GM23248 (cell line): ENCODE measurements at places on chromosomes 6 and 20. TPM values are rescaled to one million over a fixed set of nuclear protein-coding genes. Genes with fewer than 3 reads are reported as not detected.

Gene ADTRP
- 0.63 and 1.3 TPM in 2 replicates for total RNA-seq

DNA sequence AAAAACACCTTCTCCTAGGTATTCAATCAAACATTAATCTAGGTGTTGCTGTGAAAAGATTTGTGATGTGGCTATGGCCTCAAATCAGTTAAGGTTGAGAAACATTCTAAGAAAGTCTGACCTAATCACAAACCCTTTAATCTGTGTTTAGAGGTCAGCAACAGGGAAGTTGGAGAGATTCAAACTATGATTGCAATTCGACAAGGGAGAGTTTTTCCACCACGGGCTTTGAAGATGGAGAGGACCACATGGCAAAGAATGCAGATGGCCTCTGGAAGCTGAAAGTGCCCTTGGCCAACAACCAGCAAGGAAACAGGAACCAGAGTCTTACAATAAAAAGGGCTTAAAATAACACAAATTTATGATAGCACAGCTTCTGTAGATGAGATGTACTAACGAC is 29.6 kb upstream of the LGSN start:
- no peaks in the 10 kb centered on the region for H3K27me3 ChIP-seq
- DNase-seq: no peak
- H3K4me3 ChIP-seq: no peak overlapping the region
- H3K36me3 ChIP-seq: no peaks in the 10 kb centered on the region
- no peak overlapping the region for H3K27ac ChIP-seq
- peaks cover 16% of the 10 kb centered on the region for H3K4me1 ChIP-seq

- H3K27ac ChIP-seq: no peak overlapping the region
- no peaks in the 10 kb centered on the region for H3K36me3 ChIP-seq
- H3K4me3 ChIP-seq: no peak overlapping the region
- 0 out of 2 replicates have a peak, but pooled peaks cover 8% of the 10 kb centered on the region for H3K27me3 ChIP-seq
- H3K4me1 ChIP-seq: no peaks in the 10 kb centered on the region
- no peak for DNase-seq
Observed at GRCh38 chr20:46188866-46189541, 70.9 kb downstream of the CD40 start.

Gene C2
- total RNA-seq: 1.3 and 2.1 TPM in 2 replicates

GRCh38 chr6:829656-830055 is 136.7 kb upstream of the EXOC2 start:
- H3K4me1 ChIP-seq: no peaks in the 10 kb centered on the region
- H3K27me3 ChIP-seq: no peaks in the 10 kb centered on the region
- H3K4me3 ChIP-seq: no peak overlapping the region
- no peaks in the 10 kb centered on the region for H3K36me3 ChIP-seq
- no peak for DNase-seq

Gene LY6G6F
- not detected in 2 replicates for total RNA-seq

Gene ZBTB2
- total RNA-seq: 11.6 and 13.7 TPM in 2 replicates

Gene E2F1
- total RNA-seq: 9.0 and 12.9 TPM in 2 replicates

GRCh38 chr6:36636687-36637418 is 41.7 kb upstream of the CDKN1A start:
- H3K27ac ChIP-seq: no peak overlapping the region
- no peaks in the 10 kb centered on the region for H3K36me3 ChIP-seq

DNA sequence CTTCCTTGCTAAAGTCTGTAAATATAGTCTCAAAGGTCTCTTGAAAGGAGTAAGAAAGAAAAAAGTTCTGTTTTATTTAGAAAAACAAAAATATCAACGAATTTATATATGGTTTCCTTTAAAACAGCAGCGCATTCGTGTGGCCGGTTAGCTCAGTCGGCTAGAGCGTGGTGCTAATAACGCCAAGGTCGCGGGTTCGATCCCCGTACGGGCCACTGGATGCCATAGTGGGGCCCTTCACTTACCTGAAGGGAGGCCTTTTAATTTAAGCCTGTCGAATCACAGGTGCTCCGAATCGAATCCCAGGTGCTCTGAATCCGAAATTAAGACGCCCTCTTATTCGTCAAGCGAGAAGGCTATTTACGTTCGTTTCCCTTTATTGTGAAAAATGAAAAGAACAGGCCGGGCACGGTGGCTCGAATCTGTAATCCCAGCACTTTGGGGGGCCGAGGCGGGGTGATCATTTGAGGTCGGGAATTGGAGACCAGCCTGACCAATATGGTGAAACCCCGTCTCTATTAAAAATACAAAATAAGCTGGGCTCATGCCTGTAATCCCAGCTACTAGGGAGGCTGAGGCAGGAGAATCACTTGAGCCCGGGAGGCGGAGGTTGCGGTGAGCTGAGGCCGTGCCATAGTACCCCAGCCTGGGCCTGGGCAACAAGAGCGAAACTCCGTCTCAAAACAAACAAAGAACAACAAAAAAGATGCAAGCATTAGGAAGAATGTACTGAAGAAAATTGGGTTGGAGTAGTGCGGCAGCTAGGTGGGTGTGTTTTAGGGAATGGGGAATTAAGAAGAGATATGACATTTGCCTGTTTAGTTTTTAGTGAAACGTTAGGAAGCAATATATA is 195.8 kb upstream of the ZNF184 start:
- H3K27ac ChIP-seq: no peak overlapping the region
- DNase-seq: peak; percentile 74
- 0 out of 2 replicates have a peak, but pooled peaks cover 11% of the 10 kb centered on the region for H3K27me3 ChIP-seq

Gene HTR1E
- total RNA-seq: not detected in 2 replicates

Gene TFAP2D
- total RNA-seq: not detected in 2 replicates

GRCh38 chr6:21616005-21616404 is 22.5 kb downstream of the SOX4 start:
- H3K36me3 ChIP-seq: no peaks in the 10 kb centered on the region
- no peak for DNase-seq
- no peaks in the 10 kb centered on the region; the same call in 1 of the 2 replicates for H3K27me3 ChIP-seq
- H3K4me1 ChIP-seq: no peaks in the 10 kb centered on the region
- no peak overlapping the region for H3K27ac ChIP-seq
- H3K4me3 ChIP-seq: no peak overlapping the region

Gene IL20RA
- total RNA-seq: 0.13 TPM in 1 of 2 replicates, not detected in the other

DNA sequence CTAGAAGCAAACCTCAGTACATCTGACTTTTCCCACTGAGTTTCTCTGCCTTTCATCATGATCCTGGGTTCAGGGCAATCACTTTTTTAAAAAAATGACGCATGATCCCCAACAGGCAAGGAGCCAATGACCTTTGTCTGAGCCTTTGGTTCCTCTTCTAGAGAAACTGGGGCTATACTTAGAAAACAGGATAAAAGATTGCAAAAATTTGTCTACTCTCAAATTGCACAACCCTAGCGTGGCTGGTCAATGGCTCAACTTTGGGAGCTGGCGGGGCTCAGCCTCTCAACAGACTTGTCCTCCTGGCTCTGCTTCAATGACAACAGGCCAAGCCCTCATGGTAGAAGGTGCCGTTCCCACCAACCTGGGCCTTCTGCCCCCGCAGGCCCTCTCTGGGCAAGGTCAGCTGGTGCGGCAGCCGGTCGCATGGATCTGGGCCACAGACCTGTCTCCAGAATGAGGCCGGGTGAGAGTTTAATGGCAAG is 48.7 kb downstream of the PDYN start:
- H3K27me3 ChIP-seq: no peaks in the 10 kb centered on the region
- peak; percentile 89 for DNase-seq
- H3K4me3 ChIP-seq: no peak overlapping the region
- peak overlapping the region; percentile 79 for H3K27ac ChIP-seq
- H3K36me3 ChIP-seq: no peaks in the 10 kb centered on the region

DNA sequence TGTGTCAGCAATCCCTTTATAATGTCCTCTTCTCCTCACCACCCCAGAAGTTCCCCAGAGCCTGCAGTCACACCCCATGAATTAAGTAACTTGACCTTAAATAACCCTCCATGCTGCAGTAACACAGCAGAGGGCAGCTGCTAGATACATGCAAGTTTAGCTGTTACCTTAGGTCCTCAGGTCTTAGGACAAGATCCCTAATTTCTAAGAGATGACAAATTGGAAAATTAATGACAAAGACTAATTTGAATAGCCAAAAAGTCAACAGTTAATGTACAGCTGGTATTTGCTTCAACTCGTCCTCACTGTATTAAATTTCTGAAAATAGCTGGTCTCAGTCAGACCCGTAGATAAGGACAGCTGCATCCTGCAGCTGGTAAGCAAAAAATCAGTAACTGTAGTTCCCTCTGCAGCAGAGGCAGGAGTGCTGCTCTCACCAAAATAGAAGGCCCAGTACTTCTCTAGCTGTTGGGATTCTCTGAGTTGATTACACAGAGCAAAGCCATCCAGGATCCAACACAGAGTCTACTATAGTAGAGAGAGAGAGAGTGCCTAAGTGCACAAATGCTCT is 62.4 kb downstream of the TNFRSF21 start:
- peaks cover 6% of the 10 kb centered on the region; the same call in 1 of the 2 replicates for H3K4me1 ChIP-seq
- no peaks in the 10 kb centered on the region for H3K27me3 ChIP-seq
- no peaks in the 10 kb centered on the region for H3K36me3 ChIP-seq
- no peak overlapping the region for H3K27ac ChIP-seq

DNA sequence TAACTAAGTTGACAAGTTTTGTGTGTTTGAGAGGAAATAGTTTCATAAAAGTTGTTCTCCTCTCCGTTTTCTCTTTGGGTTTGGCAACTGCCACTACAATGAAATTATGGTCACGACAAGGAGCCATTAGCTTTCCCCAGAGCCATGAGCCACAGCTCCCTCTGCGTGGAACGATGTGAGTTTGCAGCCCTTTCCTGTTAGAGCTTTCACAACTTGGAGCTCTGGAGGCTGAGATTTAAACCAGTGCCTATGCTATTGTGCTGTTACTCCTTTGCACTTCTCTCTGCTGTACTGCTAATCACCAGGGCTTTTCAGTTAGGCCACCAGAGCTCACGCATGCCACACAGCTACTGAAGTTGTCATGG is 29.3 kb upstream of the TXNDC5 start:
- H3K36me3 ChIP-seq: no peaks in the 10 kb centered on the region
- H3K4me1 ChIP-seq: no peaks in the 10 kb centered on the region
- H3K27ac ChIP-seq: no peak overlapping the region

DNA sequence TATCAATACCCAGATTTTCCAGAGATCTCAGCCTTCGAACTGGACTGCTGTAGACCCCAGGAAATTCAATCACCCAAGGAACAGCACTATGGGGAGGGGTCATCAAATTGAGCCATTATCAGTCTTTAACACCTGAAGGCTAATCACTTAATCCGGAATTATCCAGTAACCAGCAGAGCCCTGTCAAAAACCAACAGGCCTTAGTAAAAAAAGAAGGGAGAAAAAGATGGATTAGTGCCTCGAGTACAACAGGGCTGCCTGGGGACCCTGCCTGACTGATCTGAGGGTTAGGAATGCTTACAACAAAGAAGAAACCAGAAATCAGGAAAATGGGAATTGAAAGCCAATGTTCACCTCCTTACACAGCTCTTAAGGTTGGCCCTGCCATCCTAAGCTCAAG is 7.6 kb downstream of the RRAGD start:
- DNase-seq: no peak
- no peaks in the 10 kb centered on the region for H3K4me1 ChIP-seq
- H3K27me3 ChIP-seq: peaks cover 24% of the 10 kb centered on the region
- no peaks in the 10 kb centered on the region for H3K36me3 ChIP-seq

DNA sequence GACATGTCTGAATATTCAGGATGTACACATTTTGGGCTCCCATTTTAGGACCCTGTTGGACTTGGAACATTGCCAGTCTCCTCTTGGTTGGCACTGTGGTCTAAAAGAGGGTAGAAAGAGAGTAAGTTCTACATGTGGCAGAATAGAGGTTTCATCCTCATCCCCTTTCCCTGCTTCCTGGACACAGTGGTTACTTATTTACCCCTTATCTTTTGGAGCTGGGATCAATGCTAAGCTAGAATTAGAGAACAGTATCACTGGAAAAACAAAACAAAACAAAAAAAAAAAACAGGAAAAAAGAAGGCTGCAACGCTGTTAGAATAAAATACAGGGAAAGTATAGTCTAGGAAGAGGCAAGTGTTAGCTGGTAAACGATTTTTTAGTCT is 790.6 kb downstream of the MAFB start:
- DNase-seq: no peak
- no peaks in the 10 kb centered on the region for H3K36me3 ChIP-seq
- H3K4me1 ChIP-seq: peaks cover 22% of the 10 kb centered on the region
- no peak overlapping the region for H3K4me3 ChIP-seq
- H3K27me3 ChIP-seq: no peaks in the 10 kb centered on the region

DNA sequence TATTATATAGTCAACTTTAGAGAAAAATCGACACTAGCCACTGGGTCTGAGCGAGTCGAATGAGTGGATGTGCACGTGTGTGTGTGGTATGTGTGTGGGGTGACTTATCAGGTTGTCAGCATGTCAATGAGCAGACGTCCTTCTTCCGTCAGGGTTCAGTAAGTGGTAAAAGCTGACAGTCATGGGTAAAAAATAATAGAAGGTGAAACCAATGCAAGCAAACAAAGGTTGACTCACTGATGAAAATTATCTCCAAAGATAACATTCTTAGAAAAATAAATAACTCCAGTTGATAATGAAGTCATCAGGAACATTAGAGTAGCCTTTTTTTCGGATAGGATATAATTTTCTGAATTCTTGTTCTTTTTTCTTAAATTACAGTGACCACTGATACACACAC is 243.8 kb upstream of the FOXQ1 start:
- H3K36me3 ChIP-seq: no peaks in the 10 kb centered on the region
- peaks cover 10% of the 10 kb centered on the region; the same call in 1 of the 2 replicates for H3K4me1 ChIP-seq
- DNase-seq: no peak
- no peak overlapping the region for H3K4me3 ChIP-seq
- no peak overlapping the region for H3K27ac ChIP-seq

DNA sequence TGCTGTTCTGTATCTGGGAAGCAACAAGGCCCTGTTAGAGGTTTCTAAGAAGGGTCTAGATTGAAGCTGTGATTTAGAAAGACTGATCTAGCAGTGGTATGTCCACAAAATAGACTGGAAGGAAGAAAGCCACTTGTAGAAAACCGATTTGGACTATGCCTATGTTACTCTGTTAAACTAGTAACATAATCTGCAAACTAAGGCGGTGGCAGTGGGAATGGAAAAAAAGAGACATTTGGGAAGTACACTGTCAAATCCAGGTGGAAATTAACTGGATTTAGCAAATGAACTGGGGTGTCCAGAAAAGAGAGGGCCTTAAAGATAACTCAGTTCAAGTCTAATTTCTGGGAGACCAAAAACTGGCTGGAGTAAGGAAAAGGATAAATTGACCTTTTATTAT is 11.6 kb downstream of the ILRUN start:
- H3K4me1 ChIP-seq: peaks cover 14% of the 10 kb centered on the region
- no peaks in the 10 kb centered on the region for H3K27me3 ChIP-seq
- no peak overlapping the region for H3K27ac ChIP-seq
- H3K4me3 ChIP-seq: no peak overlapping the region
- H3K36me3 ChIP-seq: no peaks in the 10 kb centered on the region

- H3K4me1 ChIP-seq: peaks cover 7% of the 10 kb centered on the region
- H3K36me3 ChIP-seq: no peaks in the 10 kb centered on the region
- H3K27ac ChIP-seq: no peak overlapping the region
- no peaks in the 10 kb centered on the region for H3K27me3 ChIP-seq
Observed at GRCh38 chr6:158257425-158257759, 54.9 kb upstream of the TULP4 start.

GRCh38 chr6:166387642-166388289 is 5.0 kb upstream of the MPC1 start:
- H3K36me3 ChIP-seq: no peaks in the 10 kb centered on the region
- no peak overlapping the region for H3K4me3 ChIP-seq
- no peak overlapping the region for H3K27ac ChIP-seq
- peaks cover 11% of the 10 kb centered on the region; the same call in 1 of the 2 replicates for H3K27me3 ChIP-seq
- no peaks in the 10 kb centered on the region for H3K4me1 ChIP-seq

- no peak overlapping the region for H3K27ac ChIP-seq
- H3K36me3 ChIP-seq: no peaks in the 10 kb centered on the region
- H3K4me1 ChIP-seq: no peaks in the 10 kb centered on the region
- no peaks in the 10 kb centered on the region for H3K27me3 ChIP-seq
- no peak for DNase-seq
Observed at GRCh38 chr6:109252261-109253041, 129.8 kb downstream of the CD164 start.
